ENCODE measurements at places on chromosomes 6 and 20. TPM values are rescaled to one million over a fixed set of nuclear protein-coding genes. Genes with fewer than 3 reads are reported as not detected.

Gene RPS21
- 486 TPM for total RNA-seq

Gene LY6G6D
- total RNA-seq: not detected

Gene HLA-A
- total RNA-seq: 48.5 TPM

Gene LY6G6C
- not detected for total RNA-seq

Gene PI3
- total RNA-seq: not detected

Gene FAM184A
- 44.8 TPM for total RNA-seq

Data from parietal lobe (tissue), 2 donors.